Right atrium auricular region (tissue), 2 donors: ENCODE measurements at places on chromosomes 5 and 9. TPM values are rescaled to one million over a fixed set of nuclear protein-coding genes. Genes with fewer than 3 reads are reported as not detected.

Gene NRARP
- total RNA-seq: 5.6 TPM

DNA sequence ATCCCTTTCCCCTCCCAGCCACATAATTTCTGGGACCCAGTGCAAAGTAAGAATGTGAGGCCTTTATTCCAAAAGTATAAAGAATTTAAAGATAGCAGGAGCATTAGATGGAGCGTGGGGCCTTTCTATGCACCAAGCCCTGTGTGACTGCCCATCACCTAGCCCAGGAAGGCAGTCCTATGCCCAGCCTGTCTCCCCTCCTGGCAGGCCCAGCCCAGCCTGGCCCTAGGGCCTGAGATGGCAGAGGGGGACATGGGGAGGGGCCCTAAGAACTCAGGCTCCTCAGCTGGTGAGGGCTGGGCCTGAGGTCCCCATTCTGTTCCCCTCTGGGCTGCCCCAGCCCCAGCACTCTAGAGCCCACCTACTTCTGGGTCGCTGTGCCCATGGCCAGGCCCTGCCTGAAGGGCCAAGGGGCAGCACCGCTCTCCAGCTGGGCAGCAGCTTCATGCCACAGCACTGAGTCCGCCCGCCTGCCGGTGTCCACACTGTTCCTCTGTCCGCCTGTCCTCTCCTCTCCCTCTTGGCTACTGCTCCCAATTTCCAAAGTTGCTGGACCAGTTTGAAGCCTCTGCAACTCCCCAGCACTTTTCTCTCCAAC lies 995 bp upstream of the SLC23A1 start:
- no peak for DNase-seq

Gene PTGS1
- total RNA-seq: 14.6 TPM

GRCh38 chr9:129451089-129451656 lies 169.7 kb downstream of the C9orf50 start:
- DNase-seq: no peak

Gene FOXD4L3
- not detected for total RNA-seq

DNA sequence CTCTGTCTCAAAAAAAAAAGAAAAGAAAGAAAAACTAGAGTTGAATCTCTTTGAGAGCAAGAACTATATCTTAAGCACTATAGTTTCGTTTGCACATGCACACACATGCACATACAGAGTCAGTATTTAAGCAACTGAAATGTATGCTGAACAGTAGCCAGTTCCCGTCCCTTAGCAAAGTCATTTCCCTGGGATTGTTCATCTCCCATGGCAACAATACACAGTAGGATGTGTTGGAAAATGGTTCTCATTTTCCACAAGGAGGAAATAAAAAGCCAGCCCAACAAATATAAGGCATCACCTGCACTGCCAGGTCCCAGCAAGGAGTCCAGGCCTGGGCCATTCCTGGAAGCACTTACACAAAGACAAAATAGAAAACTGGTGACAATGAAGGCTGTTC lies 4.2 kb upstream of the ZNF346 start:
- no peak for DNase-seq

Gene LCN10
- 4.5 TPM for total RNA-seq

Gene PITX1
- not detected for total RNA-seq

GRCh38 chr5:139543423-139543991 lies 17.6 kb upstream of the UBE2D2 start:
- DNase-seq: peak; percentile 75

DNA sequence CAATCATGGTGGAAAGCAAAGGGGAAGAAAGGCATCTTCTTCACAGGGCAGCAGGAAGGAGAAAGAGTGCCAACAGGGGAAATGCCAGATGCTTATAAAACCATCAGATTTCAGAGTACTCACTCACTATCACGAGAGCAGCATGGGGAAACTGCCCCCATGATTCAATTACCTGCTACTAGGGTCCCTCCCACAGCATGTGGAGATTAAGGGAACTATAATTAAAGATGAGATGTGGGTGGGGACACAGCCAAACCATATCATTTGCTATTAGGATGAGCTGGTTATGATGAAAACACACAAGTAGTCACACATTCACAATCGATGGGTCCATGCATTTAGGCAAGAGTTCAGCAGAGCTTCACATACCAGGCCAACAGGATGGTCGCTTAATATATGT lies 469.0 kb downstream of the PDE4D start:
- DNase-seq: no peak

- DNase-seq: no peak
These were observed 126.5 kb upstream of the GDNF start for GRCh38 chr5:37966291-37966690.

GRCh38 chr9:110837401-110838005 lies 168.9 kb downstream of the MUSK start:
- no peak for DNase-seq
